Ovary (tissue), 10 donors: ENCODE measurements at places on chromosomes 16 and 17.

- no peaks in the 10 kb centered on the region for H3K27me3 ChIP-seq
- H3K36me3 ChIP-seq: no peaks in the 10 kb centered on the region
- no peaks in the 10 kb centered on the region for H3K4me1 ChIP-seq
These were observed 142.2 kb upstream of the HS3ST3A1 start for GRCh38 chr17:13743906-13744305.

DNA sequence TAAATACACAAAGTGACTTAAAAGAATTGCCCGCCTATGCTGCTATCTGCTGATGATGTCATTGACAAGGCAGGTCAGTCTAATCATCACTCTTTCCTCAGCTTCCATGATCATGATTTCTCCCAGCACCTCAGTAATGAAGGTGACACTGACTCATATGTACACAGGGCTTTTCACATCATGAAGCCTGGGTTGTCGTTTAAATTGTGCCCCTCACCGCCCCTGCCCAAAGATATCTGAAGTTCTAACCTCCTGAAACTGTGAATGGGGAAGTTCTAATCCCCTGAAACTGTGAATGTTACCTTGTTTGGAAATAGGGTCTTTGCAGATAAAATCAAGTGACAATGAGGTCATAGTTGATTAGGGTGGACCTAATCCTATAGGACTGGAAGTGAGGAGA is 17.4 kb upstream of the GPRC5C start:
- H3K27ac ChIP-seq: no peak overlapping the region
- no peak overlapping the region for H3K4me3 ChIP-seq
- no peaks in the 10 kb centered on the region for H3K27me3 ChIP-seq
- H3K4me1 ChIP-seq: no peaks in the 10 kb centered on the region
- H3K36me3 ChIP-seq: no peaks in the 10 kb centered on the region
- DNase-seq: no peak

DNA sequence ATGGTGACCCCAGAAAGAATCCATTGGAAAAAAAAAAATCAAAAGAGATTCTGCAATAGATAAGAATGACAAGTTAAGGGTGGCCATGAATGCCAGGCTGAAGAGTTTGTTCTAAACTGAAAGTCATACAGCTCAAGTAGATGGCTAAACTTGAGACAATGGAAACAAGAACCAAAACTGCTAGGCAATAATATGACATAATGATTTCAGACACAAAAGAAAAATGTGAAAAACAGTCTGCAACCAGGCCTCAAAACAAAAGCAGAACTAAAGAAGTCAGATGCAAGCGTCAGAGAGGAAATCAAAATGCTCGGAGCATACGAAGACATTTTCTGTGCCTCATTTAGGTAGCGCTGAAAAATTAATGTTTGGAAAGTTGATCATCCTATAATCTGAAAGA is 54.4 kb upstream of the YPEL2 start:
- H3K27me3 ChIP-seq: no peaks in the 10 kb centered on the region
- H3K4me1 ChIP-seq: no peaks in the 10 kb centered on the region

DNA sequence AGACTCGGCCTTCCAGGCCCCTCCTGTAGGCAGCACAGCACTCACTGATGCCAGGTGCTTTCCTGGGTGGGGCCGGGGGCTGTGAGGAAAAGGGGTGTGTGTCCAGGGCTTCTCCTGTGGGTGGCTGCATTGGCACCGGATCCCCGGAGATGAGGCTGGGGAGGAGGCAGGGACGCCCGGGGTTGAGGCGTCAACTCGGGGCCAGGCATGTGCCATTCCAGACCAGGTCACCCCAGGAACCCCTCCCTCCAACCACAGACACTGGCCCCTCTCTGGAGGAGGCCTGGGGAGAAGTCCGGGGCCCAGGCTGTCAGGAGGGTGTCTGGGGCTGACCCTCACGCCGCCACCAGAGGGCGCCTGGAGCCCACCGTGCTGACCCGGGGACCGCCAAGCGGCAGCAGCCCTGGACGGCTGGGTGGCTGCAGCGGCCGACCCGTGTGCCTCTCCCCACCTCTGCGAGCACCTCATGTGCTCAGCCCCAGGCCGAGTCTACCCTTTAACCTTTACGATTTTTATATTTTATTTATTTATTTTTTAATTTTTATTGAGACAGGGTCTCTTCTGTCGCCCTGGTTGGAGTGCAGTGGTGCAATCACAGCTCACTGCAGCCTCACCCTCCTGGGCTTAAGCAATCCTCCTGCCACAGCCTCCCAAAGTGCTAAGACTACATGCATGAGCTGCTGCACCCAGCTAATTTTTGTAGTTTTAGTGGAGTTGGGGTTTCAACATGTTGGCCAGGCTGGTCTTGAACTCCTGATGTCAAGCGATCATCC is 3.2 kb upstream of the METRN start:
- H3K36me3 ChIP-seq: no peaks in the 10 kb centered on the region
- H3K27ac ChIP-seq: no peak overlapping the region
- peaks cover 3% of the 10 kb centered on the region for H3K27me3 ChIP-seq
- H3K4me1 ChIP-seq: peaks cover 18% of the 10 kb centered on the region

DNA sequence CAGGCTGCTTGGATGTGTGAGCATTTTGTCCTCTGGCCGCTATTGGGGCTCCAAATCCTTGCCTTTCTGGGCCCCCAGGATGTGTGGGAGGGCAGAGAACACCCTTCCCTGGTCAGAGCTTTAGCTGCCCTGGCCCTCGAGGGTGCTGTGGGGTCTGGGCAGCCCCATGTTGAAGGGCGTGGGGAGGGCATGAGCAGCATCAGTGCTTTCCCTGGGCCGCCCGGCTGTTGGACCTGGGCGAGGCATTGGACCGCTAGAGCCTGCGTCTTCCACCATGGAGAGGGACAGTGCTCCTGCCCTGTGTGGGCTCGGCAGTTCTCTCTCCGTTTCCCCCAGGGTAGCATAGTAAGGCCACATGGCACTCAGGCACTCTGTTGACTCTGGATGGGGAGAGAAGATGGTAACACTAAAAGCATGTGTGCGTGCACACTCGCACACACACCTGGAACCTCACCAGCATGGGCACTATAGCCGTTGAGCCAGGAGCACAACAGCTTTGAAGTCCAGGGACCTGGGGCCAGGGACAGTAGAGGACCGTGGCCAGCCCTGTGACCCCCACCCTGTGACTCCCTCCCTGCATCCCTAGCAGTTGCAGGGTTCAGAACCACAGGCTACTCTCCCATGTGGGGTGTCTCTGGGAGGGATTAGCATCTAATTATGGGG is 6.6 kb downstream of the ADAD2 start:
- H3K4me3 ChIP-seq: no peak overlapping the region
- no peaks in the 10 kb centered on the region for H3K36me3 ChIP-seq
- H3K4me1 ChIP-seq: no peaks in the 10 kb centered on the region
- no peak overlapping the region for H3K27ac ChIP-seq
- DNase-seq: no peak

- DNase-seq: peak; percentile 81
- no peaks in the 10 kb centered on the region for H3K36me3 ChIP-seq
- H3K27me3 ChIP-seq: no peaks in the 10 kb centered on the region
- no peak overlapping the region for H3K4me3 ChIP-seq
- peaks cover 35% of the 10 kb centered on the region for H3K4me1 ChIP-seq
These were observed 61.1 kb upstream of the CIBAR2 start for GRCh38 chr16:85173146-85173980.
